Stimulated activated CD8-positive, alpha-beta memory T cell treated with anti-CD3 and anti-CD28 coated beads, Interleukin-15, amount 100 ng/mL, for 24 hours (primary cell): ENCODE measurements at places on chromosomes 4 and X.

GRCh38 chrX:15474028-15474427 lies 19.1 kb downstream of the PIR start:
- no peak for DNase-seq

- DNase-seq, result no peak
Observed at GRCh38 chr4:45442466-45442865, 681.4 kb downstream of the GABRG1 start.

- no peak for DNase-seq
Observed at GRCh38 chr4:165512424-165512823, 133.6 kb downstream of the CPE start.

DNA sequence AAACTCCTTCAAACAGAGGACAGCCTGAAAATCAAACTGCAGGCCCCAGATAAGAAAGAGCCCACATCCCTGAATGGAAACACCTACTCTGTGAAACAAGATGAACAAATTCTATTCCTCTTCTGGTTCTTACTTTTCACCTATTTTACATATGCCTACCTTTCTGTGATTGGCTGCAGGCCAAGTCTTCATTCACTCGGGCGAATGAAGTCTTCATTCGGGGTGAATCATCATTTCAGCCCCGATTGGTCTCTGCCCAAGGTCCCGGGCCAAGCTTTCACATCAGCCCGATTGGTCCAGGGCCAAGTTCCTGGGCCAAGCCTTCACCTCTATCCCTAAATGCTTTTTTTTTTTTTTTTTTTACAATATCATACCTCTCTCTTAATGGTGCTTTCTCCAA lies 529.8 kb upstream of the ACTRT1 start:
- no peak for DNase-seq

- no peak for DNase-seq
Observed at GRCh38 chr4:173433447-173433846, 34.5 kb upstream of the SCRG1 start.
